ENCODE measurements at places on chromosomes 2 and 18.
A peak's percentile ranks its signal among the peaks of the same experiment; 100 is the strongest.

- DNase-seq: peak; percentile 60
Measured at GRCh38 chr2:126657636-126658318, 1.8 kb downstream of the GYPC start.

GRCh38 chr2:161217597-161218185 is 57.5 kb downstream of the TANK start:
- no peak for DNase-seq

DNA sequence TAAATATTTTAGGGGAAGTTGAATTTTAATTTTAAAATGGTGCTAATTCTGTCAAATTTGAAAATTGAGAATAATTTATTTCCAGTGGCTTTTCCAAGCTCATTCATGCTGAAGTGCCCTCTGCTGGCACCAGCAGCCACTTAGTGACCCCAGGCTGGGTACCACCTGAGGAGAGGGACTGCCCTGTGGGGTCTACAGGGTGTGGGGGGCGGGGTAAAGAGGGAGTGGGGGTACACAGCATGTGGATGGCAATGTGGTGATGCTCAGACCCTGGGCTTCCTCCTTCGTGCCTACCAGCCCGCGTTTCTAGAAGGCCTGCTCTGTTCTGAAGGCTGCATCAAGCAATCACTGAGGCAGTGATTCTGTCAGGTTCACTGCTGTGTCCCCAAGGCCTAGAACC is 45.1 kb upstream of the SCLY start:
- no peak for DNase-seq

GRCh38 chr2:144753416-144753815 is 233.5 kb upstream of the ZEB2 start:
- no peak for DNase-seq

GRCh38 chr2:30412047-30412683 is 34.9 kb upstream of the LCLAT1 start:
- no peak for DNase-seq

DNA sequence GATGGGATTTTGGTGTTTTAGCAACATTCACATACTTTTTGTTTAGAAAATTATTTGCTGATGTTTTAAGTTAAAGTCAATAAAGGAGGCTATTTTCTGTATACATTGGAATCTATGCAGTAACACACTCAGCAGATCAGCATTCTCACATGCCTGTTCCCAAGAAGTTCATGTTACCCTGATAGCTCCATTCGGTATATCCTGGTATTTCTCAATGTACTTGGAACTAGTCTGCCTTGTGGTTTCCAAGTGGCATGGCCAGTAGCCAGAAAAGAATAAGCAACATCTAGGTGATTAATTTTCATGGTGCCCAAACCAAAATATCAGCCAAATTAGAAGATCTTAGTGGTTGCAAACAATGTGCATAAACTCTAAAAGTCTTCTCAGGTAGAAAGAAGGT is 5.2 kb upstream of the NCAPH start:
- DNase-seq: no peak

DNA sequence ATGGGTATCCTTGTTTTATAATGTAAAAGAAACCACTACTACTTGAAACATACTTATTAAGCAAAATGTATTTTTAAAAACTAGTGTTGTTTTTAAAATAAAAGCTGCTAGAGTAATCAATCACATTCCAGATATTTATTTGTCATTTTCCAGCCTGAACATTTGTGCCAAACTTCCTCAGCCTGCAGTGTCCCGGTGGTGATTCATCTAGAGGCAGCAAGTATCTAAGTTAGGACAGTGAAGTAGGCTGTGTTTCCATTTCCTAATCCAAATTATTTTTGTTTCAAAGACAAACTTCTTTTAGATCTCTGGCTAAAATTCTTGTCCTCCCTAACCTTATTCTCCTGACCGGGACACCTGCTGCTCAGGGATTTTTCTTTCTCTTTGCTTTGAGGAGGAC is 12.8 kb upstream of the GCG start:
- DNase-seq: no peak

GRCh38 chr2:117770730-117771129 is 43.8 kb upstream of the DDX18 start:
- DNase-seq: no peak

DNA sequence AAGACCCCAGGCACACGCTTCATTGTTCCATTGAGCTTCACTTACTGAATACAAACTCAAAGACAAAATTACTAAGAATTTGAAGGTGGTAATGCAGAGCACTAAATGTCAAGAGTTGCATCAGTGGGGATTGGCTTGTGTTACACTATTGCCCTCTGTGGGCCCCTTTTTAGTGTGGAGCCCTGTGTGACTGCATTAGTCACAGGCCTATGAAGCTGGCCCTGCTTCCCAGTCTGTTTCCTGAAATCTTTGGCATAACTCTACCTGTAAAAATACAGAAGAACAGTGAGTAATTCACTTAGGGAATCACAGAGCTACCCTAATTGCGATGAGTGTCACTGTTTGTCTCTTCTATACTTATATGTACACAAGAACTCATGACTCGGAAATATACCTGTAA is 40.0 kb upstream of the STPG4 start:
- no peak for DNase-seq

- no peak for DNase-seq
Measured at GRCh38 chr2:17107871-17108270, 410.4 kb downstream of the RAD51AP2 start.

DNA sequence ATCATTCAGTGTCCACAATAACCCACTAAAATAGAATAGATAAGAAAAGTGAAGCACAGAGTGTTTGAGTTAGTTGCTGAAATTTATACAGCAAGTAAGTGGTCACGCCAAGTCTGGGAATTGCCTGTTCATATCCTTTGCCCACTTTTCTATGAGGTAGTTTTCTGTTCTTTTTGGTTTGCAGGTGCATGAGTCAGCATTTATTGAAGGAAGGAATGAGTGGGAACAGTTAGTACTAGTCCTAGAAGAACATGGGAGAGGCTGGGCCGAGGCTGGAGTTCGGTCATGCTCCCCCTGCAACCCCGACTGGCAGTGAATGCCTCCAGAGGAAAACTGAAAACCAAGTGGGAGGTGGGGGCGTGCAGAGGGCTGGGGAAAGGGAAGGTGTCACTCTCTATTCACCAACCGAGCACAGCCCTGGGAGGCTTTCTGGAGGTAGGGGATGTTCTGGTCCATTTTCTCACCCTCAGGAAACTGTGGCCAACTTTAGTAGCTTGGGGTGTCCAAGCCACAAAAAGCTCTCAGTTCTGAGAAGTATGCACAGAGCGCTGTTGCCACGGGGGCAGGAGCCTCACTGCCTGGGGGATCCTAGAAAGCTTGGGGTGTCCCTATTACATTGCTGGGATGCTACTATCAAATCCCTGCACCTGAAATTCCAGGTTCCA is 41.4 kb downstream of the FOSL2 start:
- DNase-seq: no peak

DNA sequence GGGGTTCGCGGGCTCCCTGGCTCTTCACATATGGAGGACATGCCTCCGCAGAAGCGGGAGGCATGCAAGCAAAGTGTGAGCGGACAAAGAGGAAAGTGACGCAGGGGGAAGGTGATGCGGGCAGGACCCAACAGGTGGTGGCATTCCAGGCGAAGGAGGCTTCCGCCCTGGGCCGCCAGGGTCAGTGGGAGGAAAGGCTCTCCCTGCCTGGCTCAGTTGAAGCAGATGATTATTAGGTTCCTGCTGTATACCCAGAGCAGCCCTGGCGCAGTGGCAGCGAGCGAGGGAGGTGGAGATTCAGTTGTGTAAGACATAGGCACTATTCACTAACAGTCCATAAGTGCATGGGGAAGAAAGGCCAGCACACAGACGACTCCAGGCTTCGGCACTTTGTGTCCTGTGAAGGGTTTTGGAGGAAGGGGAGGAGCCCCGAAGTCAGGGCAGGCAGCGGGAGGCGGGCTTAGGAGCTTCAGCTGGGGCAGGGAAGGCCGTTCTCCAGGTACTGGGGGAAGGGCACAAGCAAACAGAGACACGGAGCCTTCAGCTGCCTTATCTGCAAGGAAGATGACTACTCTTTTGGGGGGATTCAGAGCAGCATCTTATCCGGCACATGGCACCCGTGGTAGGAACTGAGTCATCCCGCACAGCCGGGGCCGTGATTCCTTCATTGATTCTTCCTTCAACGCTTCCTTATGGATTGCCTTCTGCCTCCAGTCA is 89.8 kb downstream of the TGOLN2 start:
- DNase-seq: no peak

DNA sequence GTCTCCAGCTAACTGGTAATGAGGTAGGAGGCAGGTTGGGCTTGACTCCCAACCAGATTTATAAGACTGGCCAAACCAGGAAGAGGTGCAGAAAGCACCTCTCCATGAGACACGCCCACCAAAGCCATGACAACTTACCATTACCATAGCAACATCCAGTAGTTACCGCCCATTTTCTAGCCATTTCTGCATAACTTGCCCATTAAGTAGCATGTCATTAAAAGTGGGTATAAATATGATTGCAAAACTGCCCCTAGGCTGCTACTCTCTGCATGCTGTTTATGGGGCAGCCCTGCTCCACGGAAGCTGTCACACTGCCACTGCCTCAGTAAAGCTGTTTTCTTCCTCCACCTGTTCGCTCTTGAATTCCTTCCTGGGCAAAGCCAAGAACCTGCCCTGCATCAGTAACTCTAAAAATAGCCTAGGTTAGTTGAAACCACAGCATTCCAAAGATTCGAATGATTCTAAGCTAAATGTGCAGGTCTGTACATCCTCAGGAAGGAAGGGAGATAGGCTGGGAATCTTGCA is 131.9 kb downstream of the ATL2 start:
- DNase-seq: no peak

GRCh38 chr2:8628866-8629209 is 53.0 kb upstream of the ID2 start:
- no peak for DNase-seq

GRCh38 chr2:127646487-127647241 is 711 bp downstream of the GPR17 start:
- no peak for DNase-seq

DNA sequence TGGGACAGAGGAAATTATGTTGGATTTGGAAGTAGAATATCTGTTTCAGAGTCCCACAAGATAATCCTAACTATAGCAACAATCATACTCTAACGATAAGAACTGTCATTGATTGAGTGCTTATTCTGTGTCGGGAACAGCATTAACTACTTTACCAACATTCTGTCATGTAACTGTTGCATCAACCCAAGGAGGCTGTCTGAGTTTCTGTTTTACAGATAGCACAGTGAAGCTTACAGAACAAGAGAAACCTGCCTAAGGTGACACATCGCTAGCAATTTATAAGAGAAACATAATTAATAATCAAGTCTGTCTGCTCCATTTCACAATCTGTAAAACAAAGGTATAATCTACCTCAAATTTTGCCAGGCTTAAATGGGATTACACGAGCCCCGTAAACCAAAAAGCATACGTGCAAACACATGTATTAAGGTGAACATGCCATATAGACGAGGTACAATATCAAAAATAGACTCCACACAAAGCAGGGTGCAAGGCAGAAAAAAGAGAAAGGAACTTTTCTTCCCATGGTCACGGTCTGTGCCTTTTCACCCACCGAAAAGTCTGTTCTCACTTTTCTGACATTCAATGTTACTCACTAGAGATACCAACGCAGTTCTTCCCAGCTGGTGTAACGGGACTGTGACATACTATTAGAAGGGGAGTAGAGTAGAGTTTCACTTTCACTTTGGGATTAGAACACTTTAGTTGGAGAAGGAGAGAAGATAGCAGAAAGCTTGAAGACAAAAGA is 37.2 kb upstream of the SLC8A1 start:
- no peak for DNase-seq

- no peak for DNase-seq
Measured at GRCh38 chr2:120531365-120531764, 185.4 kb downstream of the INHBB start.

GRCh38 chr18:11149441-11150270 is at the start of gene PIEZO2:
PIEZO2 (minus strand) TSS chr18:11149569; CDS start chr18:11148588, 981 bp downstream.
- no peak for DNase-seq

- DNase-seq: no peak
Measured at GRCh38 chr18:56645415-56646016, 5.6 kb upstream of the WDR7 start.

GRCh38 chr2:170122883-170123547 is 54.9 kb upstream of the MYO3B start:
- DNase-seq: no peak

- no peak for DNase-seq
Measured at GRCh38 chr2:98377544-98377943, 31.3 kb downstream of the CNGA3 start.

DNA sequence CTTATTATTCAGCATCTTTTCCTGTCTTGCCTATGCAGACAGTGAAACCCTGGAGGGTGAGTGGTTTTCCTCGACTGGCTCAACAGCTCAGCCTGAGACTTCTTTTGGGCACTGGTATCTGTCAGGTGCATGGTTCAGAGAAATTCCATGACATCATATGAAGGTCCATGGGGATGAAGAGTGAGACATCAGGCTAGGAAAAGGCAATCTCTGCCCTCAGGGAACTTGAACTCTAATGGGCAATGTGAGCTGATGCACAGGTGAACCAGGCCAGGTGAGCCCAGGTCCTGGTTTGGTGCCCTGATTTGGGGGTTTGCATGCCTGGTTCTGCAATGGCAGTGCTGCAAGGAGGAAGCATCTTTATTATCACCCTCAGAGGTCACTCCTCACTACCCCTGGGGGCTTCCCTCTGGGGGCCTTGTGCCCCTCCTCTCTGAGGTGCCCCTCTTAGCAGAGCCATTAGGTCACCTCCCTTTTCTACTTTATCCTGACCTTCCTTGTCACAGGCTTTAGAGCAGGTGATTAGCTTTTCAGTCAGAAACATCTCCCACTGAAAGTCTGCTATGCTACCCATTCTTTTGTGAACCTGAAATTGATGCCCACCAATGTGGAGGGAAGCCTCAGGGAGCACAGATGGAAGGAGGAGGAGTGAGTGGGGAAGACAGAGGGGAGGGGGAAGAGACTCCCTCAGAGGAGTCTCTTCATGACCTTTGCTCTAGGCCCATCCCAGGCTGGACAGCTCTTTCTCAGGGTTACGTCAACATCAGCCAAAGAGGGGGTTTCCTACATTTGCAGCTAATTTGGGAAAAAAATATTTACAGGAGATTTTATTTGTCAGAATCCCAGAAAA is 47.3 kb downstream of the MERTK start:
- no peak for DNase-seq

DNA sequence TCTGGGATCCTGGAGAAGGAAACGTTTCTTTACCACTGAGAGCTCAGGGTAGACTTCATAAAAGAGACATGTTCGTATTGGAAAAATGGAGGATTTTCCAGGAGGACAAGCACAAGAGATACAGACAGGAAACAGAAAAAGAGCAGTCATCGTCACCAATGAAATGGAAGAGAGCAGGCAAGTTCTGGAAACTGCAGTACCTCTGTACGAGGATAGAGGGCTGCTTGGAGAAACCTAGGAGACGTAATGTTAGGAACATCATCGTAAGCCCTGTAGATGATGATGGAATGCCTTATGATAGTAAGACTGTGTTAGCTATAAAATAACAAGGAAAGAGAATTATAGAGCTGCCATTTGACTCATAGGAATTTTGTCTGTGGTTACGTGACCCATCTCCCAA is 121.1 kb upstream of the KLHL14 start:
- no peak for DNase-seq

- peak; percentile 30 for DNase-seq
Measured at GRCh38 chr2:113080134-113080533, 12.4 kb downstream of the IL1F10 start.

GRCh38 chr2:31877008-31877407 is 133.8 kb downstream of the MEMO1 start:
- DNase-seq: no peak
